Psoas muscle (tissue), 8 donors: ENCODE measurements at places on chromosomes 3 and 15. TPM values are rescaled to one million over a fixed set of nuclear protein-coding genes. Genes with fewer than 3 reads are reported as not detected.
A peak's percentile ranks its signal among the peaks of the same experiment; 100 is the strongest.

GRCh38 chr15:99502182-99502581 is 63.6 kb upstream of the MEF2A start:
- DNase-seq, result no peak

DNA sequence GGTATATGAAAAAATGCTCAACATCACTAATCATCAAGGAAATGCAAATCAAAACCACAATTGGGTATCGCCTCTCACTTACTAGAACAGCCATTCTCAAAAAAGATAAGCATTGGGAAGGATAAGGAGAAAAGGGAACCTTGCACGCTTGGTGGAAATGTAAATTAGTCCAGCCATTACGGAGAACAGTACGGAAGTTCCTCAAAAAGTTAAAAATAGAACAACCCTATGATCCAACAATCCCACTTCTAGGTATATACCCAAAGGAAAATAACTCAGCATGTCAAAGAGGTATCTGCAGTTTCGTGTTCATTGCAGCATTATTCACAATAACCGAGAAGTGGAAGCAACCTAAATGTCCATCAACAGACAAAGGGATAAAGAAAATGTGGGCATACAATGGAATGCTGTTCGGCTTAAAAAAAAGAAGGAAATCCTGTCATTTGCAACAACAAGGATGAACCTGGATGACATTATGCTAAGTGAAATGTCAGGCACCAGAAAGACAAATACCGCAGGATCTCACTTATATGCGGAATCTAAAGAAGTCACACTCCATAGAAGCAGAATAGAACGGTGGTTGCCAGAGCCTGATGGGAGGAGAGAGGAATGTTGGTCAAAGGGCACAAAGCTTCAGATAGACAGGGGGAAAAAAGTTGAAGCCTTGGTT is 11.7 kb upstream of the CMTM7 start:
- no peak for DNase-seq

- DNase-seq, result no peak
These were observed 67.5 kb upstream of the LCTL start for GRCh38 chr15:66633041-66633937.

GRCh38 chr15:79515300-79516027 is 83.3 kb downstream of the MINAR1 start:
- no peak for DNase-seq

GRCh38 chr3:102224171-102224570 is 210.6 kb upstream of the ZPLD1 start:
- no peak for DNase-seq

- no peak for DNase-seq
These were observed 38.4 kb downstream of the RAB11A start for GRCh38 chr15:65907661-65908060.

- DNase-seq, result no peak
These were observed 4.2 kb downstream of the UBAP1L start for GRCh38 chr15:65110676-65111292.

DNA sequence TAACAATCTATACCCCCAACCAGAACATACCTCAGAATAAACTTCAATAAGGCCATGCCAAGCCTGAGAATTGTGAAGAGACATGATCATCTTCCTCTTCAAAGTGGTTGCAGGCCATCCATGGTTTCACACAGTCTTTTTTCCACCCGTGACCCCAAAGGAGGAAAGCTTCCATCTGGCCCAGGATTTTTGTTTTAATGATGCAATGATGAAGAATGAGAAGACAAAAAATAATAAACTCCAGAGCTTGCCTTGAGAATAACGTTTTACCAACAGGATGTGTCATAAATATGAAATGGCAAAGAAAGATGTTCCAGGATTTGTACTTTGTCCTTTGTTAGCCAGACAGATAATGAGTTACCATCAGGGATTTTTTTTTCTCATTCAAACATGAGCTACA is 201.9 kb downstream of the WNT5A start:
- DNase-seq, result no peak

DNA sequence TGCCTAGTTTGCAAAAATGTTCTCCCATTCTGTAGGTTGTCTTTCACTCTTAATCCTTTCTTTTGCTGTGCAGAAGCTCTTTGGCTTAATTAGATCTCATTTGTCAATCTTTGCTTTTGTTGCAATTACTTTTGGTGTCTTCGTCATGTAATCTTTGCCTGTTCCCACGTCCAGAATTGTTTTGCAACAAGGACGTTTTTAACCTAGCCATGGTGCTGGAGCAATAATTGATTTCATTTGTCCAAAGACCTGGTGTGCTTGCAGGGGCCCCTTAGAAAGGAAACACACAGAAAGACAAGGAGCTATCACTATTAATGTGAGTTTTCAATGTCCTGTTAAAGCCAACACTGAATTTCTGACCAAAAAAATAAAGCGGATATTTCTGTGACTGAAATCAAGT is 89.1 kb upstream of the GALNT15 start:
- DNase-seq, result no peak

DNA sequence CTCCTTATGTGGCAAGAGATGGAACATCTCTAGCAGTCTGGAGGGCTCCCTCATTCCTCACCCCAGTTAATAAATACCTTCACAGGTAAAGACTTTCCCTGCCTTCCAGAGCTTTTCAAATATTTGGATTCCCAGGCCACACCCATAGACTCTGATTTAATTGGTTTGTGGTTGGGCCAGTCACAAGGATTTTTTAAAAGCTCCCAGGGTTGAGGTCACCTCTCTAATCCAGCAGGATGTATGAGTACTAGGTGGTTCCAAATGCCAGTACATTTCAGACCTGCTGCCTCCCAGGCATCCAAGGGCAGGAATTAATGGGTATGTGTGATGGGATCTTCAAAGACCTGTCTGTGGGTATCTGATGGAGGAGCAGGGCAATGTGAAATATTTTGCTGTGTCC is 312.8 kb downstream of the CLSTN2 start:
- no peak for DNase-seq

GRCh38 chr3:108292905-108293328 is 3.4 kb upstream of the HHLA2 start:
- no peak for DNase-seq

DNA sequence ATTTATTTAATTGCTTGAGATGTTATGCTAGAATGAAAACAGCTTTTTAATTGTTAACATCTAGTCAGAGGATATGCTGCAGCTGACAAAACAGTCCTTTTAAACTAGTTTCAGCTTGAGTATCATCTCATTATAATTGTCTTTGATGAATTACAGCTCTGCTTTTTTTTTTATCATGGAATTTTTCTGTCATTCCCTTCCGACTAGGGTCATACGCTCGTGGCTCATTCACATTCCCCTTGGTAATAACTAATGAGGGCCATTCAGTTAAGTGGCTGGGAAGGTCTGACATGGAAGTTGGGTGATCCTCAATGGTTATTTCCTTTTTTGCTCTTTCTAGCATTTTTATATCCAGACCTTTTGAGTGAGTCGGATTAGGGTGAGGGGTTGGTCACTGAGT is 77.0 kb downstream of the PGPEP1L start:
- no peak for DNase-seq

DNA sequence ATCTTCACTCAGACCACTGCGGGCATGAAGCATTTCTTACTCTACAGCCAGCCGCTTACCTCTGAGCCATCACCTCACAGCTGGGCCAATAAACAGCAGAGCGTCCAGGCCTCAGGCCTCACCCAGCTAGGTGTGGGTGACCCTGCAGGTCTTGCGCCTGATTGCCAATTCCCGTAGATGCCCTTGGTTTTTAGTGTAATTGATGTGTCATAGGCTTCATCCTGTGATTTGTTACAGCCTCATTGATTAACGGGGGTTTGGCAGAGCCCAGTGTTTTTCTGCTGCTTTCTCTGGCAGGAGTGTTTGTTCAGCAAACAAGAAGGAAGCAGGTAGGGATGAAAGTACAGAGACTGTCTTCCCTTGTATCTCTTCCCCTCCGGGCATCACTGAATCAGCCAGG is 49.6 kb upstream of the BNIP2 start:
- DNase-seq, result no peak

DNA sequence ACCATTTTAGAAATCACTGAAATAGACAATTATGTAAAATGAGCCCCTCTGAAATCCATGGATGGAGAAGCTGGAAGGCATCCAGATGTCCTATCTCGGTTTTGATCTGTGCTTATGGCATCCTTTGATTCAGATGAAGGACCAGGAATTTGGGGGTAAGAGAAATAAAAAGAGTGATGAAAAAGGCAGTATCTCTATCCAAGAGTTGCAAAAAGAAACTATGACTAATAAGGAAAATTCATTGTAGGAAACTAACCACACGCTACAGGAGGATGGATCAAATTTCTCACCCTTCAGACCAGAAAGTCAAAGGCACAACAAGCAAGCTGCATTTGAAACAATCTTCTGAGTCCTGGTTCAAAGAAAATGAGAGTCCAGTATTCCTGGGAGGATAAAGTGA is 34.8 kb downstream of the SRGAP3 start:
- no peak for DNase-seq

GRCh38 chr3:64815195-64815631 is 127.4 kb upstream of the ADAMTS9 start:
- DNase-seq, result no peak

- DNase-seq, result no peak
These were observed 99.2 kb upstream of the MLF1 start for GRCh38 chr3:158471639-158472294.

DNA sequence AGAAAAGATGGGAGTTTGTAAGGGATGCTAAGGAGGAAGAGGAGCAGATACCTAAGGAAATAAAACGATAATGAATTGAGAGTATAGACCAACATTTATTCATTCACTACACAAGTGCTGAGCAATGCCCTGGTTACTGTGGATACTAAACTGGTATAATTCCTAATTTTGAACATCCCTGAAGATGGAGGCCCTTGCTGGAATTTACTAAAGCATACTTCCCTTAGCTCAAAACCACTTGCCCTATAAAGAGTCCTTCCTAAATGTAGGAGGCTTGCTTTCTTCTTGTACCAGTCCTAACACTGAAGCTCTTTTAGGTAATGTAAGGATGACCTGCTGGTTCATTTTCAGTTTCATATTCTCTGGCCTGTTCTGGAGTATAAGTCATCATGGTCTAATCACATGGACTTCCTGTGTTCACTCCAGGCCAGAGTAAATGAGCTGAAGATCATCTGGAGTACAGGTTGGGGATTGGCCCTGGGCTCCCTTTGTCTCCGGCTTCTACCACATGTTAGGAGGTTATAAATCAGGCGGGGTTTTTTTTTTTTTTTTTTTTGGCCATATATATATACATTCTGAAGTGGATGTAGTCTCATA is 40.1 kb upstream of the MTMR10 start:
- DNase-seq, result no peak

DNA sequence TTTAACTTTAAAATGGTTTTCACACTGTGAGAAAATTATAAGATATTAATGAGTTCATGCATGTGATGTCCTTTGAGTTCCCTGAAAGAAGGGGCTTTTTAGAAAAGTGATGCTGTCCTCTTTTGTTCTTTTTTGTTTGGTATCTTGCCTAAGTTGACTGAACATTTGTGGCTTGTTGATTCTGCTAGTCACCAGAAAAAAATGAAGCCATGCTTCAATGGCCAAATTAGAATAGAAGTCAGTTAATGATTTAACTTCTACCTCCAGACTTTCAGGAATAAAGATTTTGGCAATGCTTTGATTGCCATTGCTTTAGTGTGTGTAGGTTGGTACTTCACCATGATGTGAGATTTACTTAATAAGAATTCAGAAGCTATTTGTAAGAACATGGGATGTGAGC is 260.6 kb upstream of the NECTIN3 start:
- DNase-seq, result no peak

- peak; percentile 50 for DNase-seq
These were observed 42.0 kb upstream of the ATP10A start for GRCh38 chr15:25905140-25905539.

GRCh38 chr3:10977892-10978510 is 14.5 kb upstream of the SLC6A1 start:
- DNase-seq, result no peak

DNA sequence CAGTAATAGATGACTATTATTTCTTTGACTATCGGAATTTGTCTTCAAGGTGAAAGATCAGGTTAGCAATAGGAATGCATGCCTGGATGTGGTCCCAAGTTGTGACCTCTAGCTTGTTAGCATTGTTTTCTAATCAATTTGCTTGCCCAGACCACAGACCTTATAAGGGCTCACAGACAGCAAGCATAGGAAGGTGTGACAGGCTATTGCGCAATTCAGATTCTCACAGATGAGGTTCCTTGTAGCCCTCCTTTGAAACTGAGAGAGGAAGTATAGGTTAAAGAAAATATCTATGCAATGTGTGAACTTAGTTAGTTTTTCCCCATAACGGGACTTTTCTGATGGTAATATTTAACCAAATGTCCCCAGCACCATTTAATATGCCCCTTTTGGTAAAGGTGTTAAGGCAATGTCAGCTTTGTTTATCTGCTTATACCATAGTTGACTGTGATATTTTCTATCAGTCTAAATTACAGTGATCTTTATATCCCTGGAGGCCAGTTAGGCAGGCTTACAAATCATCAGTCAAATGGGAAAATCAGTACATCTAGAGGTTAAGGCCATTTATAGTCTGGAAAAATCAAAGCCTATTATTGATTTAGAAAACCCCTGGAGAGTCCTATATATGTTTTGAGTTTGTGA is 168.1 kb upstream of the MBNL1 start:
- no peak for DNase-seq

- no peak for DNase-seq
These were observed 48.1 kb downstream of the DPPA2 start for GRCh38 chr3:109268181-109268580.

DNA sequence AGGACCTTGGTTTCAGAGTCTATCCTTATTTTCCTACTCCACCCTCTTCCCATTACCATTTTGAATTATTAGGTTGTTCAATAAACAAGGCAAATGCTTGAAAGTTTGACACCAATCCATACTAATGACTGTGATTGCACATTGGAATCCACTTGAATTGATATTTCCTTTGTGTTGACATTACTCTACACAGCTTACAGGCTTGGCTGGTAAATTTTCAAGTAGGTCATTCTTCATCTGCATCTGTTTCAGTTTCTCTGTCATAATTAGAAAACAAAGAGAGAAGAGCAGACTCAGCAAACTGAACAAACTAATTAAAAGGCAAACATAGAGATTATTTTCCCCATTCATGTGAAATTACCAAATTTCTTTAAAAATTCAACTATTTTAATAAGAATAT is 732.9 kb upstream of the BCHE start:
- no peak for DNase-seq

- no peak for DNase-seq
These were observed 9.7 kb upstream of the CDV3 start for GRCh38 chr3:133563816-133564215.

- DNase-seq, result no peak
These were observed 23.2 kb downstream of the CYP8B1 start for GRCh38 chr3:42852441-42852840.

DNA sequence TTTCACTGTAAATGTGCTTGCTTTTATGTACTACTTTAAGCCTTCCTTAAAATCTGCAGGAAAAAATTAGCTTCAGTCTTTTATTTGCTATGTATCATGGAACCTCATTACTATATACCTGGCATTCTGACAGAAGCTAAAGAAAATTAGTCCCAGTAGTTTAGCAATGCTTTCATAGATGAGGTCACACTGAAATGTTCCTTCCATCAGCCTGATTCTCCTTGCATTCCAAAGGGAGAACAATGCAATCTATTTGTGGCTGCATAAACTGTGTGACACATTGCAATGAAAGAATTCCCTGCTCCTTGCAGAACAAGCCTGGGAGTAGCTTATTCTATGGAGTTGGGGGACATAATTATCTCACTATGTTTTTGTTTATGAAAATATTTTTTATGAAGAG is 691.5 kb upstream of the ARPP21 start:
- no peak for DNase-seq

The DHX30 gene
- 43.3 TPM for total RNA-seq

The UCN2 gene
- not detected for total RNA-seq

The FOXP1 gene
- total RNA-seq, result 15.4 TPM

The CCR2 gene
- 0.41 TPM for total RNA-seq

The CYP1A1 gene
- total RNA-seq, result not detected

The BFSP2 gene
- not detected for total RNA-seq

The NLGN1 gene
- 0.58 TPM for total RNA-seq

The ZNF774 gene
- total RNA-seq, result 13.9 TPM

The CPLX3 gene
- total RNA-seq, result 0.19 TPM
